ENCODE measurements at places on chromosomes 6 and 20.

DNA sequence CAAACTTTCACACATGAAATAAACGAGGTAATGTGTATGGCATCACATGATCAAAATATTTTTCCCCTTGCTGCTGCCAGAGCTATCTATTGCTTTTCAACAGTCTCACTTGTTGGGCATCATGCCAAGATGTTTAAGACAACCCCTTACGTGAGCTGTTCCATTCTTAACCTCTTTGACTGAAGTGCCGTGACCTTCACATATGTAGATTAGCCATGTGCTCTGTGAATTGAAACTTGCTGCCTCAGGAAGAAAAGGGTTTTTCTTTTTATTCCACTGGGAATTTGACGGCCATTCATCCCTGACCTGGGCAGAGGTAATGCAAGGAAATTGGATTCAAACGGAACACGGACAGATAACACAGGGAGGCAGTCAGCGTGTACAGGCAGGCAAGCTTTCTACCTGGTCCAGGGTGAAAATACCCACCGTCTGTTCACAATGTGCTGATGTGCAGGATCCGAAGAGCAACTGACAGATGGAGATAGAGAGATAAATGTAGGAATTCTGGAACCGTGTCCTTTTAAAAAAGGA lies 14.2 kb downstream of the ARID1B start:
- peak overlapping the region; percentile 62 for H3K4me3 ChIP-seq
- H3K4me1 ChIP-seq = peaks cover 100% of the 10 kb centered on the region
- H3K27me3 ChIP-seq = no peaks in the 10 kb centered on the region
- H3K36me3 ChIP-seq = no peaks in the 10 kb centered on the region
- DNase-seq = peak; percentile 52

- no peaks in the 10 kb centered on the region for H3K27me3 ChIP-seq
- peaks cover 50% of the 10 kb centered on the region for H3K4me1 ChIP-seq
- DNase-seq = no peak
- H3K36me3 ChIP-seq = peaks cover 14% of the 10 kb centered on the region
These were observed 156.9 kb downstream of the ARID1B start for GRCh38 chr6:156934069-156934460.

DNA sequence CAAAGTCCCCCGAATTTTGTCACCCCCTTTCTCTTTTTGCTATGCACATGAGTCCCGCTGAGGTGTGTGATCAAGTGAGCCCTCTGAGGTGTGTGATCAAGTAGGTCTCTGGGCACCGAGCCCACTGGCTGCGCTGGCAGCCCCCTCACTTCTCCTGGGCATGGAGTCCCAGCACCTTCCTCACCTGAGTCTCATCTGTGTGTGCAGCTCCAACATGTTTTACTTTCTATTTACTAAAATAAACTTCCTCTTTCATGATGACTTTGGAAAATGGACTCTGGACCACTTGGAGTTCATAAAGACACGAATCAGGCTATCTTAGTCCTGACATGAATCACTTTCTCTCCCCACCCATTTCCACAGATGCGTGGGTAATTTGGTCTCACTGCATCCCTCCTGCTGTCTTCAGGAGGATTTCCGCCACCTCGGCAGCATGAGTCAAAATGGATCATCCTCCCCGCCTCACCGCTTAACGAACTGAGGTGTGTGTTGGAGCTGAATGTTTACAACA lies 39.8 kb downstream of the PRDM1 start:
- no peaks in the 10 kb centered on the region for H3K36me3 ChIP-seq
- H3K27me3 ChIP-seq = peaks cover 6% of the 10 kb centered on the region
- no peak overlapping the region for H3K27ac ChIP-seq

DNA sequence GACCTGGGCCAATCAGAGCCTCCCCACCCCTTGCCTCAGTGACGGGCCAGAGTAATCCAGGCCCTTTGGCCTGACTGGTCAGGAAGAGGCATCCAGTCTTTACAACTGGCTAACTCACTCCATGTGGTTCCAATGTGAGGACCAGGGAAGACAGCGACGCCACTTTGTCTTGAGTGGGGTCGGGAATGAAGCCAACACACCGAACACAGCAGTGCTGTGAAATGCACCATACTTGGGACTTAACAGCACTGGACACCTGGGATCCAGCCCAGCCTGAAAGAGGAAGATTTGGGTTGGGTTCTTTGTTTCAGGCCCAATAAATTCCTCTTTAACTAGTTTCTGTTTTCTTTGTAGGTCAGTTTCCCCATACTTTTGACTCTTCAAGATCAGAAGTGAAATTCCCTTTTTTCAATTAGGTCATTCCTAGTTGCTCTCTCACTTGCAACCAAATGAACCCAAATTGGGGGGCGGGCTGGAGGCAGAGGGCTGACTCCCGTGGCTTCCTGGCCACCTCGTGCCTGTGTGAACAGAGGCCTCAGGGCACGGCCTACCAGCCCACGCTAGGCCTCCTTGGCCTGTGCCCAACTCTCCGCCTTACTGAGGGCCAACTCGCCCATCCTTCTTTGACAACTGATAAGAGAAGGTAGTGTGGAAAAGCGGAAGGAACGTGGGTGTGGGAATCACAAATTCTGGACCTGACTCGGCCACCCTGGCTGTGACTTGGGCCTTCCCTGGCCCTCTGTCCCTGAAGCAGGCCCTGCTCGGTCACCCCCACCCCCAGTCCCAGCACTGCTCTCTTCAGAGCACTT lies 17.1 kb downstream of the SULF2 start:
- H3K27me3 ChIP-seq = peaks cover 33% of the 10 kb centered on the region
- no peak overlapping the region for H3K27ac ChIP-seq
- H3K4me3 ChIP-seq = no peak overlapping the region
- DNase-seq = no peak
- no peaks in the 10 kb centered on the region for H3K4me1 ChIP-seq

- peaks cover 64% of the 10 kb centered on the region for H3K4me1 ChIP-seq
- no peak for DNase-seq
- peak overlapping the region; percentile 13 for H3K4me3 ChIP-seq
- no peaks in the 10 kb centered on the region for H3K27me3 ChIP-seq
- H3K36me3 ChIP-seq = peaks cover 9% of the 10 kb centered on the region
These were observed 200.9 kb downstream of the GJA10 start for GRCh38 chr6:90095145-90095544.

- H3K4me3 ChIP-seq = no peak overlapping the region
- peaks cover 7% of the 10 kb centered on the region for H3K36me3 ChIP-seq
- H3K27ac ChIP-seq = no peak overlapping the region
- H3K4me1 ChIP-seq = peaks cover 9% of the 10 kb centered on the region
- H3K27me3 ChIP-seq = no peaks in the 10 kb centered on the region
These were observed 89.7 kb downstream of the INSM1 start for GRCh38 chr20:20457392-20458126.

- H3K27me3 ChIP-seq = peaks cover 45% of the 10 kb centered on the region
- no peak for DNase-seq
- H3K36me3 ChIP-seq = no peaks in the 10 kb centered on the region
- no peak overlapping the region for H3K4me3 ChIP-seq
These were observed 73.7 kb upstream of the EXOC2 start for GRCh38 chr6:766625-767024.

- peaks cover 20% of the 10 kb centered on the region for H3K36me3 ChIP-seq
- H3K4me1 ChIP-seq = no peaks in the 10 kb centered on the region
- H3K4me3 ChIP-seq = no peak overlapping the region
- peak overlapping the region; percentile 59 for H3K27ac ChIP-seq
These were observed 106.5 kb upstream of the TIAM2 start for GRCh38 chr6:154888421-154889295.

GRCh38 chr20:50053362-50054230 lies 59.4 kb downstream of the UBE2V1 start:
- no peak overlapping the region for H3K4me3 ChIP-seq
- no peaks in the 10 kb centered on the region for H3K27me3 ChIP-seq
- H3K27ac ChIP-seq = peak overlapping the region; percentile 24
- no peak for DNase-seq

DNA sequence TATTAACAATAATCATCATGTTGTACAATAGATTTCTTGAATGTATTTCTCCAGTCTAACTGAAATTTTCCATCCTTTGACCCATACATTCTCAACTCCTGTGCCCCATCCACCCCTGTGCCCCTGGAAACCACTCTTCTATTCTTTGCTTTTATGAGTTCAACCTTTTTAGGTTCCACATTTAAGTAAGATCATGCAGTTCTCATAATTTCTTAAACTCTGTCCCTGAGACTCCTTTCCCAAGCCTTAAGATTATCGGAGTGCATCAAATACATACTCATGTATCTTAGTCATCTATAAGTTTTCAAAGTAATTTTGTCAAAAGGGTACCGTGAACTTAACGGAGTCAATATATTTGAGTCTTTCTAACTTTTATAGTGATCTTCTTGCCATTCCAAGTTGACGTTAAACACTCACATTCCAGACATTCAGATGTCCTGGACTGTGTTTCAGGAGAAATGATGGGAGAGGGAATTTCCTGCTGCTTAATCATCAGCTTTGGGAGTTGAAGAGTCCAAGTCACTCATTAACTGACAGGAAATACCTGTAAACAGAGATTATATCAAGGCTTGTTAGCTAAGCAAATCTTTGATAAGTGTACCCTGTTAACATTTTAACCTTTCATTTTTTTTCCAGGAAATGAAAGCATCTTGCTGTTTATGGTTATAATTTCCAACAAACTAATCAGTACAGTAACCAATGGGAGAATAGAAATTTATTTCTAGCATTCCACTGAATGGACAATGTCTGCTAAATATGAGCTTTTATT lies 73.3 kb downstream of the ADGRG6 start:
- no peaks in the 10 kb centered on the region for H3K4me1 ChIP-seq
- H3K27ac ChIP-seq = no peak overlapping the region
- H3K36me3 ChIP-seq = no peaks in the 10 kb centered on the region
- no peaks in the 10 kb centered on the region for H3K27me3 ChIP-seq

- H3K4me3 ChIP-seq = no peak overlapping the region
- H3K4me1 ChIP-seq = no peaks in the 10 kb centered on the region
- H3K36me3 ChIP-seq = no peaks in the 10 kb centered on the region
- no peak overlapping the region for H3K27ac ChIP-seq
- no peak for DNase-seq
- H3K27me3 ChIP-seq = peaks cover 41% of the 10 kb centered on the region
These were observed 52.8 kb upstream of the SRSF6 start for GRCh38 chr20:43404878-43405277.

DNA sequence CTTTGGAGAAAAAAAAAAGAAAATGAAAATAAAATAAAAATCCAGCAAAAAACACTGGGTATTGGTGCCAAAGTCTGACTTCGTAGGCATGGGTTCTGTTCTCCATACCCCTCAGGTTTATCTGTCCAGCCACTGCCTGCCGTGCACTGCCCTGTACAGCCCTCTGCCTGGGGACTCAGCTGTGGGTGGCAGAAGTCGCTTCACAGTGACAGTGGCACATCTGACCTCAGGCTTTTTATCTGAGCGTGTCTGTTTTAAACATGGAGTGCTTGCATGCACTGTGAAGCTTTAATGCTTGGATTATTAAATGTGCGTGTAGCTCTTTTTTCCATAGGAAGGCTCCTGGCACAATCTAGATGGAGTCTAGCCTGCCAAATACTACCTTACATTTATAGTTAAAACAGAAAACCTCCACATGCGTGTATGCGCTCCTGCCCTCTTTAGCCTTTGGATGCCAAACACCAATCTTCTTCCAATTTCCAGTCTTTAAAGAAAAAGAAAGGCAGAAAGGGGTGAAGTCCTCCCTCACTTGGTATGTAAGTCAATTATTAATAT lies 375.5 kb downstream of the UTRN start:
- H3K27ac ChIP-seq = peak overlapping the region; percentile 69
- DNase-seq = no peak
- H3K36me3 ChIP-seq = no peaks in the 10 kb centered on the region

DNA sequence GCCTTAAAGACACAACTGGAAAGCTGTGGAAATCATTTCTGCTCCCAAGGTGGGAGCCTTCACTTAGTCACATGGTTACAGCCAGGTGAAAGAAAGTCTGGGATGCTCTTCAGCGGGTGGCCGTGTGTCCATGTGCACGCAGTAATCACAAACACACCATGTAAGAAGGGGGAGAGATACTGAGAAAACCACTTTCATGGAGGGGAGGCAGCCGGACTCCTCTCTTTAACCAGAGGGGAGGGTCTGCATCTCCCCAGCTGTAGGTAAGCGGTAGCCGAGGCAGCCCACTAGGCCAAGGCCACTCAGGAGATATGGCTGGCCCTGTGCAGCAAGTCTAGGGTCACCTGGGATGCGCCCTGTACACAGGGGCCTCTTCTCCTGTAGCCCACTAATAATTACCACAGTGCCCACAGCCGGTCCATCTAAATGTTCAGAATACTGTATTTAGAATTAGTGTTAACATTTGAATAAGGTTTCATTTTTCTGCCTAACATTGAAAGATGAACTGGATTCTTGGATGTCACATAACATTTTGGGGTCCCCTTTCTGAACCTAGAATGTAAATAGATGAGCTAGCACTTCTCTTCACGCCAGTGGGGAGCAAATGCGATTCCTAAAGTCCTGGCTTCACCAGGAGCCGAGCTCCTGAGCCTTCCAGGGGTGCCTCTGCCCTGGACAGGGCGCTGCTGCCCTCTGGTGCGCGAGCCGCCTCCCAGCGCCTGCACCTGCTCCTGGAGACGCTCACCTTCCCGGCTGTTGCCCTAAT lies 15.9 kb downstream of the GPR31 start:
- H3K4me3 ChIP-seq = peak overlapping the region; percentile 56
- H3K27me3 ChIP-seq = no peaks in the 10 kb centered on the region
- peaks cover 45% of the 10 kb centered on the region for H3K4me1 ChIP-seq
- peak overlapping the region; percentile 96 for H3K27ac ChIP-seq
- peak; percentile 51 for DNase-seq

GRCh38 chr6:33926451-33926850 lies 122.6 kb upstream of the MLN start:
- no peaks in the 10 kb centered on the region for H3K36me3 ChIP-seq
- no peak overlapping the region for H3K4me3 ChIP-seq
- peaks cover 6% of the 10 kb centered on the region for H3K4me1 ChIP-seq
- H3K27ac ChIP-seq = no peak overlapping the region
- no peak for DNase-seq

- H3K27me3 ChIP-seq = no peaks in the 10 kb centered on the region
- peaks cover 43% of the 10 kb centered on the region for H3K4me1 ChIP-seq
- no peak overlapping the region for H3K4me3 ChIP-seq
- peak overlapping the region; percentile 47 for H3K27ac ChIP-seq
- DNase-seq = no peak
These were observed 61.7 kb upstream of the SHLD1 start for GRCh38 chr20:5688431-5688972.

GRCh38 chr6:71114986-71115385 lies 158.1 kb upstream of the B3GAT2 start:
- peaks cover 25% of the 10 kb centered on the region for H3K27me3 ChIP-seq
- H3K36me3 ChIP-seq = peaks cover 11% of the 10 kb centered on the region
- no peak overlapping the region for H3K27ac ChIP-seq
- DNase-seq = no peak
- no peaks in the 10 kb centered on the region for H3K4me1 ChIP-seq

Data from naive B cell (primary cell).